ENCODE measurements at places on chromosomes 2 and 18.

GRCh38 chr2:65000644-65001043, 11.4 kb downstream of the SLC1A4 start:
- DNase-seq = no peak

DNA sequence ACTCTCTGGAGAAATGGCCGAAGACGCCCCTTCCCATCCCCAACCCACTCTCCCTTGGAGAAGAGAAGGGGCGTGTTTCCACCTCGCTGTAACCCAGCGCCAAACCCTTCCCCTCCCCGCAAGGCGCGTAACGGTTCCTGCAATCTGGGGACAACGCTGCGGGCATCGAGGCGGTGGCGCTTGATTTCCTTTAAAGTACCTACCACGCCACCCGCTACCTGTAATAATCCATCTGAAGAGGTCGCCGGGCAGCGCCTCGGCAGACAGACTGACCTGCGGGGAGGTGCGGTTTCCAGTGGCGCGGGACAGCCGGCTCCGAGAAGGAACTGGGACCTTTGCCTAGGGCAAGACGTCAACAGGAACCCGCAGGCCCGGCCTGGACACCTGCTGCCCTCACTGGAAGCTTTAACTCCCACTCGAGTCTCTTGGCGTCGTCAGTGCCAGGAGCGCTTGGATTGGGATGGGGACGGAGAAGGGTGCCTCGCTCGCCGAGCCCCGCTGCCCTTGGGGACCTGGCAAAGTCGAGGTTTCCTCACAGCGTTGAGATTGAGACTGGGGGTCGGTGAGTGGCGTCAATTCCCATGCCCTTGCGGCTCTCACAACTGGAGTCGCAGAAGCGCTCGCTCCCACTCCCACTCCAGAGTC, at the start of gene CYP1B1:
TSS of gene CYP1B1 (minus strand) at position 645 of the 645 bp plus-strand sequence. CDS start 763 bp downstream, outside the sequence.
- peak; percentile 59 for DNase-seq

GRCh38 chr2:196248467-196249094, 77.2 kb upstream of the STK17B start:
- no peak for DNase-seq

DNA sequence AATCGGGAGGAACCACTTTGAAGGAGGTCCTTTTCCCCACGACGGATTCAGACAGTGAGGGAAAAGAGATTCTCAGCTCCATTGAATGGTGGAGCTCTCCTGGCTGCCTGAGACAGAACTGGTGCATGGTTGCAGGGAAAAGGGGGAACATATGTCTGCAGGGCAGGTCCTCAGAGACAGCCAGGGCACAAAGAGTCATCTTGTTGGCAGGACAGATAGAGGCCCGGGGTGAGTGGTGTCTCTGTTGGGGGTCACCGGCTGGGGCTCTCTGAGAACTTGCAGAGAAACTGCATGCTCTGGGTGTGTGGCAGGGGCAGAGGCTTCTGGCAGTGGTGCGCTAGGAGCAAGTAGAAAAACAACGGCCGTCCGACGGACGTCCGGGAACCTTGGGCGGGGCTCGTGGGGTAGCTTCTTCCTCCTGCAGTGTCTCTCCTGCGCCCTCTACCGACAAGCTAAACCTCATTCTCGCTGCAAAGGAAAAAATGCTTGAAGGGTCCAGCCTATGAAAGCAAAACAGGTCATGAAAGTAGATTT, 94.3 kb downstream of the CDCA7 start:
- DNase-seq = peak; percentile 79

DNA sequence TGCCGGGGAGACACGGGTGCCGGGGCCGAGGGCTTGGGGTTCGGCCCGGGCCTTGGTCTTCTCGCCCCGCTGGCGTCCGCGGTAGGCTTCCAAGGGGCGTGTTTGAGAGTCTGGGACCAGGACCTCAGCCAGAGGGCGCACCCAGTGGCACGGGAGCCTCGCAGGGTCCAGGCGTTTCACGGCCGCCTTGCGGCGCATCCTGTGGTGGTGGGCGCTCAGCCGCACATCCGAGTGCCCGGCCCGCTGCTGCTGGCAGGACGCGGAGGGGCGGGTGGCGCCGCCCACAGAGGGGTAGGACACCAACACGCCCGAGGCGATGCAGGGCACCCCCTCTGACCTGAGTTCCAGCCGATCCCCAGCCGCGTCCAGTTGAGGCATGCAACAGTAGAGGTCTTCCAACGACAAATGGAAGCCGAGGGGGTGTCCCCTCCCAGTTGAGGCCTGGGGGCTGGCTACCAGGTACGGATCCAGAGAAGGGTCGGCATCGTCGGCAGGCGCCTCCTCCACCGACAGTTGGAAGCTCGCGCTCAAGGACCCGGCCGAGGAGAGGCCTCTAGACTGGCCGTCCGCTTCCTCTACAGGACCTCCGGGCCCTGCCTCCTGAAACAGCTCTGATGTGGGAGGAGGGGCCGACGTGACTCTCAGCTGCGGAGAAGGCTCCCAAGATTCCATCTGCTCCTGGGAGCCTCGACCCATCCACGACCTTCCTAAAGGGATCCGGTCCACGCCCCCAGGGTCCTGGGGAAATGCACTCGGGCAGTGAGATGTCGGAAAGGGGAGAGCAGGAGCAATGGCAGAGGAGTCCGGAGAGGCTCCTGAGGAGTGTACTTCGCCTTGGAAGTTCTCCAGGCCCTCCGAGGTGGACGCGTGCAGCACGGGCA, 6.3 kb downstream of the C2orf81 start:
- peak; percentile 74 for DNase-seq

DNA sequence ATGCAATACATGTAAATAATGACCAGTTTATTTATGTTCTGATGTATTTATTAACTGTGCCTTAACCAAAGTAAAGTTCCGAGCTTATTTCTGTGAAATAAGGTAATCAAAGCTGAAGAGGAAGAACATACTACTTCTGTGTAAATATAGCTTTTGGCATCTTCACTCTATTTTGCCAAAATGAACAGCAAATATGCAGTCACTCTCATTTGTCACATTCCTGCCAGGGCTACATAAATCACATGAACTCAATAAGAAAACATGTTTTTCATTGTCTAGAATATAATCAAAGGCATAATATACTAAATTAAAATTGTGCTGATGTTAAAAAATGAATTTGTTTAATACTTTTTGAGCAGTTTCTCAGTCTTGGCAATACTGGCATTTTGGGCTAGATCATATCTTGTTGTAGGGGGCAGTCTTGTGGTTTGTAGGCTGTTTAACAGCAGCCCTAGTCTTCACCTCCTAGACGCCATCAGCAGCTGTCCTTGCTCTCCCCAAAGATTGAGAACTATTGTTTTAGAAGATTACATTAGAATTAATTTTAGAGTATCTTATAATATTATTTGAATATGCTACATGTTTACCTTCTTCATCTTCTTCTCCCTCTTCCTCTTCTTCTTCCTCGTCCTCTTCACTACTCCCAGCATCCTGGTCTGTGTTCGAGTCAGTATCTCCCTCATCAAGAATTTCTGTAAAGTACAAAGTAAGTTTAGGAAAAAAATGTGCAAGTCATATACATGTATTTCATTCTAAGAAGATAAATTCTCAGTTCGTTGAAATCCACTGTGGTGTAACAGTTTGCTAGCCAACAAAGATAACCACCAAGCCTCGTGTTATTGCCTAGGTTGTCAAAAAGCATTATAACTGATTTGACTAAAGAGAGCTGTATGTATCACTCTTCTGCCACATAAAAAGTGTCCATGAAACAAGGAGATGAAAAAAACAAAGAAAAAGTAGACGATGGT, 41.5 kb downstream of the CWC22 start:
- no peak for DNase-seq

DNA sequence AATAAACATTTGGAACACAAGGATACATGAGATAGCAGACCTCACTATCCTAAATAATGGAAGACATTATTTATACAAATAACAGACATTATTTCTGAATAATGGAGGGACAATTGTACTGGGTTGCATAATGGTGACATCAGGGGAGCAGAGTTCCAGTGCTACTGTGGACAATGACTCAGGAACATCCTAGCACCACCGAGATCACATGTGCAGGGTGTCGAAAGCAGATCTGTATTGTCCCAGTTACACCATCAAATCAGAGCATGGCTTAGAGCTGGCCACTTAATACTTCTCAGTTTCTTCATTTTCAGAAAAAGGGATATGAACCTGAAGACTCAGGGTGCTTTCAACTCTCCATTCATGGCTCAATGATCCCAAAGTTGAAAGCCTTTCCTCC, 249.1 kb upstream of the RBMS1 start:
- no peak for DNase-seq

DNA sequence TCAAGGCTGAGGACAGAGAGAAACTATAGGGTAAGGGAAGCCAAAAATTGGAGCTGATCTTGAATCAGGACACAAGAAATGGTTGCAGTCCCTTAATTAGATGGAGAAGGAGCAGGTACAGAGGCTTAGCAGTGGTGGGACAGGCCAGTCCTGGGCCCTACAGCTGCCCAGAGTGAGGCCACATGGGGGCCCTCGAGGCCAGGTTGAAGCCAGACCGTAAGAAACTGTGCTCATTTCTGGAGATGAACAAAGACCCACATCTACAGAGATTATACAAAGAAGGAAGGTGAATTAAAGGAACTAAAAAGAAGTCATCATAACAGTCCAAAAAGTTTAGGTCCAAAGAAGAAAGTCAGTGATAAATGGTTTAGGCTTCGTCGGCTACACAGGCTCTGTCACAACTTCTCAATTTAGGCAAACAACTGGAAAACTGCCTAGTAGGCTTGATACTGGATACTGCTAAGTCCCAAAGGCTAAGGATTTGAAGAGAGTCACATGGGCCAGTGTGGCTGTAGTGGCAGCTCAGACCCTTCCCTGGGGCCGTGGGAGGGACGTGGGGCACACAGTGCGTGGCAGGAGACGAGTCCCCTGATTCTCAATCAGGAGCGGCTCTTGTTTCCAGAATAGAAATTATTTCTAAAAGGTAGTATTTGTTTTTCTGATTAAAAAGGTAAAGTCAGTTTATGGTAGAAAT, 50.4 kb upstream of the CNGA3 start:
- no peak for DNase-seq

DNA sequence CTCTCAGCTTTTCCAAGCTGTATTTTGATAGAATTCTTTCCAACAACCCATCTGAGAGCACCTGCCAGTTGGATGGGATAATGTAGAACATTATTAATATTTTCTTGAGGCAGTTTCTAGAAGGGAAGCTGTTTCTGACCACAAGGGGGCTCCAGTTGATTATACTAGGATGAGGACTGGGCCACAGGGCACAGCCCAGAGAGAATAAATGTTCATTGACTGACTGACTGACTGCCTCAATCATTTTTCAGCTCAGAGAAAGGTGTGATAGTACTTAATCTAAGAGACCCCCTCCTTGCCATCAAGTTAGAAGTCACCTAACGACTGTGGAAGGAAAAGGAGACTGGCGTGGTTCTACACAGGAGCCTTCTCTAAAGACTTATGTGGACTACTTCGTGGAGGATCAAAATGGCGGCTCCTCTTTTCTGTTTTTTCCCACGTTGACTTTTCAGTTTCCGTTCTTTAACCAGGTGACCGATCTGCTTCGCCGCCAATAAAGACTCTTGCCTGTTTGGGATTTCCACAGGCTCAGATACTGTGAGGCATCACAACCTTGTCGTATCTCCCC, 31.9 kb upstream of the CREG2 start:
- DNase-seq = peak; percentile 64

DNA sequence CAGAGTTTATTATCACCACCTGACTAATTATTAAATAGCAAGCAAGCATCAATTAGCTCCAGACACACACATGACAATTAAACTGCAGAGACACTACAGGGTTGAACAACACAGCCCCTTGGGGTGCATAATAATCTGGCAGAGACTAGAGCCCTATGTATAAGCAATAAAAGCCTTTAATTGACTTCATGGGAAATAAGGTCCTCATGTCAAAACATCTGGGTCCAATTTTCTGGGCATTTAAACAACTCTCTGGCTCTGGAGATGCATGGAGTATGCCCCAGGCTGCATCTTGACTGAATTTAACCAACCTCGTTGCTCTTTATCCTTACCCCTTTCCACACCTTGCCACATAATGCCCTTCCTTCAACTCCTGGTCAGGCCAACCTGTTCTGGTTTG, 270.7 kb upstream of the THUMPD2 start:
- DNase-seq = no peak

DNA sequence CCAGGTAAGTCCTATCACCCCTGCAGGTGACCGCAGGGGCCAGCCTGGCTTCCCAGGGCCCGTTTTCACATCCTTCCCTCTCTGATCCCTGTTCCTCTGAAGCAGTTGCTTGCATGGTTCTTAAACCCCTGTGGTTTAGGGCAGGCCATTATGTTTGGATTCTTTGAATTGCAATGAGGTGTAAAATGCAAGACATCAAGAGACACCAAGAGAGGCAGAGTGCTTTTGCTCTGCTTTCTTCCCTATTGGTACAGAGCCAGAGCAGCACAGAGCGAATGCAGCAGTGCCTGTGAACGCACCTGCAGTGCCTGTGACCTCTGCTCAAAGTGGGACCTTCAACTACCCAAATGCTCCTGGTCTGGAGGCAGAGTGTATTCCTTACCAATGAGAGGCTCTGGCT, 7.6 kb downstream of the RFX8 start:
- no peak for DNase-seq

DNA sequence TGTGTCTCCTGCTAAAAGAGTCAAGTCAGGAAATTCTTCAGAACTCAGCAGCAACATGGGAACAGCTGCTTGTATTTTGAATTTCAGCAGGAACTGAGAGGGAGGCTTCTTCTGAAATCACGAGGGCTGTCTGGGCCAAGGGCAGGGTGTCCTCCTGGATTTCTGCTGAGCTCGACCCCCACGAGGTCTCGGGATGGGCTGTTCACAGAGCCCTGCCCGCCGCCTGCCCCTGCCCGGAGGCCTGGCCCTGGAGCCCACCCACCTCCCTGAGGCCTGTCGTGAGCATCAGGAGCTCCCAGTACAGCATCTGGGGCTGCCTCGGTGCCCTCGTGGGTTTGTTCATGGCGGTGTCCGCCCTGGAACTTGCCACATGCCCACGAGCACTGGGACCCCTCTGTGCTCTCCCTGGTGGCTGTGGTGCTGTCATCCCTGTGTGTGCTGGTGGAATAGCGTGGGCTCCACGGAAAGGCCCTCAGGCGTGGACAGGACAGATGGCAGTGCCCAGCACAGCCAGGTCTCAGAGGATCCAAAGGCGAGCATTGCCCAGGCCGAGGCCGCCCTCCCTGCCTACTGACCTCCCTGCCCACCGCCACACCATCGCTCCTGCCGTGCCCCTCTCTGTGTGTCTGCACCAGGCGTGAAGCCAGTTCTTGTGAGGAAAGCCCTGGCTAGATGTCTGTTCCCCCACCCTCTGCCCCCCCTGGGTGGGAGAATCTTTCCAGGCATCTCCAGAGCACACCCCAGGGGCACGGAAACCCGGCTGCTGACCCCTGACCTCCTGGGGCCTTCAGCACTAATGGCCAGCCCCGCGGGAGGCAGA, 25.9 kb downstream of the RAMP1 start:
- no peak for DNase-seq

GRCh38 chr2:216863946-216864345, 4.1 kb upstream of the TNP1 start:
- no peak for DNase-seq

- DNase-seq = no peak
Measured at GRCh38 chr2:191961556-191961955, 114.7 kb upstream of the CAVIN2 start.

GRCh38 chr18:66990909-66991308, 387.0 kb upstream of the CDH19 start:
- DNase-seq = no peak

GRCh38 chr18:37284260-37284659, 281.3 kb downstream of the CELF4 start:
- DNase-seq = no peak

GRCh38 chr2:219274361-219274921, 4.7 kb upstream of the DNAJB2 start:
- no peak for DNase-seq

All from right forelimb (tissue), 1 donor.